ENCODE measurements at places on chromosomes 5 and 9.

GRCh38 chr5:34490506-34491250, 165.4 kb upstream of the RAI14 start:
- no peak for DNase-seq

DNA sequence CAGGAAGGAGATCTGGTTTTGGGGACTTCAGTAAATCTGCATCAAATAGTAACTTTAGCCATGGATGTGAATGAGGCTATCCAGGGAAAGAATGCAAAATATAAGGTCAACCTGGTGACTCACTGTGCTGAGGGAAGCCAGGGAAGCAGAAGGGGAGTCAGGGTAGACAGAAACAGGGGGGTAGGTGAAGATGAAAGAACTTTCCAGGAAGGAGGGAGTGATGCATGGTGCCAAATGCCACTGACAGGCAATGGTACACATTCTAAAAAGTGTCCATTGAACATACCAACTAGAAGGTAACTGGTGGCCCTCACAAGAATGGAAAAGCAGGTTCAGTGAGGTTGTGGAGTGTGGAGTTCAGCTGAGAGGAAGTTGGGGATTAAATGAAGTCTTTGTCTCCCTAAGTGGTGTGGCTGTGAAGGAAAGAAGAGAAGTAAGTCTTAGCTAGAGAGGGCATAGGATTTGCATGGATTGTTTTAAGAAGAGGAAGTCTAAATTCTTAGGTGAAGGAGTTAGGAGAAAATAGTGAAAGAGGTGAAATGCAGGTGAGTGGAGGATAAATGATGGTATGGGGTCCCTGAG, 35.5 kb downstream of the PALM2AKAP2 start:
- DNase-seq, result no peak

GRCh38 chr5:7897014-7897600, 28.2 kb downstream of the MTRR start:
- DNase-seq, result peak; percentile 14

- DNase-seq, result no peak
These were observed 11.1 kb downstream of the FAM13B start for GRCh38 chr5:138021771-138022170.

GRCh38 chr5:128572051-128572929, 34.2 kb upstream of the FBN2 start:
- no peak for DNase-seq

- DNase-seq, result no peak
These were observed 284.7 kb downstream of the GABRB2 start for GRCh38 chr5:161261668-161262323.

DNA sequence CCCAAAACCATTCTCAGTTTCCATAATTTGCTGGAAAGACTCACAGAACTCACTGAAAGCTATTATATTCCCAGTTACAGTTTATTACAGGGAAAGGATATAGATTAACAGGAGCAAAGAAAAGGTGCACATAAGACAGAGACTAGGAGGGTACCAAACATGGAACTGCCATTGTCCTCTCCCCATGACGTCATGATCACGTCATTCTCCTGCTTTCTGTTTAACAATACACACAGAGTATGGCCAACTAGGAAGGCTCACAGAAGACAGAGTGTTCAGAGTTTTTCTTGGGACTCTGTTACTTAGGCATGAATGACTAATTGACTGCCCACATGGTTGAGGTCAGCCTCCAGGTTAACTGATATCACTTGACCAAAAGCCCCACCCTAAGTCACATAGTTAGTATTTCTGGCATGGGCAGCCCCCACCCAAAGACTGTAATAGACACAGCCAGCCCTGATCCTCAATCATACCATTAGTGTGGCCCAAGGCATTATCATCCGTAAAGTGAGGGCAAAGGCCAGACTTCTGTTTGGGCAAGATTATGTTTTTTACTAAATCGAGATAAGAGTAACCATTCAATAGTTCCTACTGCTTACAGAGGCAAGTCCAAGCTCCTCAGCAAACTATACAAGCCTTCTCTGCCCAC, 353.5 kb upstream of the POU5F2 start:
- no peak for DNase-seq

DNA sequence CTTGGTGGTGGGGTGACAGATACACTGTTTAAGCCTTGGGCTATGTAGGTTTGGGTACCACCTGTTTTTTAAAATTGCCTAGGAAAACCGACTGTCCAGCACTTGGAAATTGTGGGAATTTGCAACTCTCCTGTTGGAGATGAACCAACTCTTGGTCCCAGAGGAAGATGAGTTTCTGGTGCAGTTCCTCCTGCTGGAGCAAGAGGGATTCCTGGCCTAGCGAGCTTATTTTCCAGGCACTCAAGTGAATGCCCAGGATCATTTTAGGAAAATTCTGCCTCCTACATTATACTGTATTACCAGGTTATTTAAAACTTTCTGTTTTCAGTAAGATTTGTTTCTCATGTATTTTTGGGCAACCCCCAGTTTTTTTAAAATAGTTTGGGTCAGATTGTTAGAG, 33.7 kb downstream of the AP3S1 start:
- no peak for DNase-seq

DNA sequence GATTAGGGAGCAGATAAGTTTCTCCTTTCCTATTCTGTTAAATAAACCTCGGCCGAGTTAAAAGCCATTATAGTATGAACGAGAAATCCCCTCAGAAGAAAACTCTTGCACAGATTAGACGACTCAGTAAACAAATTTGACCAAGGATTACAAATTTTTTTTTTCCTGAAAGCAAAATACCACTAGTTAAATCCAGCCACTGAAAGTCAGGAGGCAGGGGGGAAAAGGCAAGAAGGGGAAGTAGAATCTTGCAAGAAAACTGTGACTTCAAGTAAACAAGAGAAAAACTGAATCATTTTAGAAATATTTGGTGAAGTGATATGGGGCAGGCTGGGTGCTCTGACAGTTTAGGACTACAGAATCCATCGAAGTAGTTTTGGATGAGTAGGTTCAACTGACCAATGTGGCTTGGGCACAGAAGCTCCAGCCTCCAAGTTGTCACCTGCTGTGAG, 251.0 kb downstream of the DENND1A start:
- no peak for DNase-seq

DNA sequence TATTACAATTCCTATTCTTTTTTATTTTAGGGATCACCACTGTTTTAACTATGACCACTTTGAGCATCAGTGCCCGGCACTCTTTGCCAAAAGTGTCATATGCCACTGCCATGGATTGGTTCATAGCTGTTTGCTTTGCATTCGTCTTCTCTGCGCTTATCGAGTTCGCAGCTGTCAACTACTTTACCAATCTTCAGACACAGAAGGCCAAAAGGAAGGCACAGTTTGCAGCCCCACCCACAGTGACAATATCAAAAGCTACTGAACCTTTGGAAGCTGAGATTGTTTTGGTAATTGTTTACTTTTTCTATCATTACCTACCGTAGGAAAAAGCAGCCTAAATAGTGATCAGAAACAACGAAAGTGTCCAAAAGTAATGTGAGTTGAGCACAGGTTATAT, 6.4 kb downstream of the GABRA6 start:
- DNase-seq, result no peak

DNA sequence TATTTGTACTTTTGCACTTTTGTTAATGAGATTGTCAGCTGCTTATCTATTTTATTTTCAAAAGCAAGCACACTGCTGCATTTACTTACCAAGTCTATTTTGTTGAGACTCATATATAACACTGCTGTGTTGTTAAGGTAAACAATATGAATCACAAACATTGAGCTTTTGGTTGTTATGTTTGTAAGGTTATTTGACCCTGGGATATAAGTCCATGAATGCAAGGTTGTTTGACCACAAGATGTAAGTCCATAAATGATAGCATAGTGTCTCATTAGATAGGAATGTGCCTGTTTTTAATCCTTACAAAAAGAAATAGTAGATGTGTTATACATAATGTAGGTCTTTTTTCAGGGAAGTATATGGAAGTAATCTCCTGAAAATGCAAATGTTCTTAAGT, 845.9 kb downstream of the CDH9 start:
- no peak for DNase-seq

DNA sequence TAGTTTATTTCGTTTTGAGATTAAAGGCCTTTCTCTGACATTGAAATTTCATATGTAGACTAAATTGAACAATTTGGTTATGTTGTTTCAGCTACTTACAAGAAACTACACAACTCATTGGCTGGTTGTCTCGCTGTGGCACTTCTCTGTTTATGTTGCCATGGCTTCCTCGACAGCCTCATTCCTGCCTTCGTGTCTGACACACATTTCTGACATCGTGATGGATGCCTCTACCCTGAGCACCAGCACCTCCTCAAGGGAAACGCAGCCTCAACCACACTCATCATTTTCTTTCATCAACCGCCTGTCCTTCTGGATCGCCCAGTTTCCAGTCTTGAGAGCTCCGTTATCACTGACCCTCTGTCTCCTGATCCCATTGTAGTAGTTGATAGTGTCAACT, 562.8 kb downstream of the PDE4D start:
- no peak for DNase-seq

GRCh38 chr5:178817506-178817905, 42.2 kb upstream of the ZNF354B start:
- DNase-seq, result no peak

GRCh38 chr5:146699664-146700418, 178.7 kb downstream of the PPP2R2B start:
- DNase-seq, result no peak

DNA sequence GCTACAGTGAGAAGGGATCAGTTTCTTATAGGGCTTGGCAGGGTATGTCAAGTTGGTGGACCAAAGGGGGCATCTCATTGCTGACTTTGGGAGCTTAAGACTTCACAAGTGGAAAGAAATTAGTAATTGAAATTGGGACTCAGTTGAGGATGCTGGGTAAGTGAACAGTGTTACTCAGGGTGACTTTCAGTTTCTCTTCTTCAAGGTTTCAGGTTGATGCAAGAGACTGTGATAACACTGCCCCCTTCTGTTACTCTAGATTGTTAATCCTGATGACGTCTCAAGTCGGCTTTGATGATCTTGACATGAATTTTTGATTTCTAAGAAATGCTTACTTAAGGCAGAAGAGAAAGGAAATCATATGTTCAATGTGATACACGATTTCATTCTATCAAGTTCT, 21.3 kb downstream of the KCTD16 start:
- DNase-seq, result peak; percentile 84

DNA sequence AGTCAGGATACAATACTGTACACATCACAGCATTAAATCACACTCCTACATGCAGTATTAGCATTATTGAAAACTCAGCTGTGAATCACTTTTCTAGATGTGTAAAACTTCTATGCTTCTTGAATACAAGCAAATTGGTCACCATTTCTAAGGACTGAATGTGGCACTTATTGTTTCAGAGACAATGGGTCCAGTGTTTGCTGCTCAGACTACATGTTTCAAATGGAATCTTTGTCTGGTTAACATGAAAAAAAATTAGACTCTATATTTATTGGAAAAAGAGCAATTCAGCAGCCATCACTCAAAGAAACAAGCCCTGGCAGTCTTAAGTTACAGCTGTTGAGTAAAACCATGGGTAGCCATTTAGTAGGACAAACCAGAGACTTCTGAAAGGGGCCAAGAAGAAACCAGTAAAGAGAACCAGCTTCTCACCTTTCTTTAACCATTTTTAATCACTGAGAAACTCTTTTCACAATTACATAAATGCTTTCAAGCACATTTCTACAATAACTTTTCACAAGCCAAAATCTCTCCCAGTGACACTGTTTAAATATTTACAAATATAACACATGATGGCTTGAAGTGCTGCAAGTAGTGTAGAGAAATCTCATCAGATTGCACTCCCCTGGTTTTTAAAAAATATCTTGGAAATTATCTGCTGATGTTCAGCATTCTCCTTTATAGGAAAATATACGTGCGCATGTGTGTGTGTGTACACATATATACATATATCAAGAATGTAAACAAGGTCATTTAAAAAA, 35.2 kb downstream of the OR2K2 start:
- DNase-seq, result no peak

- no peak for DNase-seq
These were observed 1401.4 kb downstream of the EFNA5 start for GRCh38 chr5:106269252-106269843.

GRCh38 chr9:133619791-133620190, 10.6 kb upstream of the FAM163B start:
- peak; percentile 66 for DNase-seq

GRCh38 chr5:76601470-76601869, 21.7 kb downstream of the F2RL2 start:
- DNase-seq, result peak; percentile 56

GRCh38 chr9:72858089-72858912, 94.6 kb downstream of the ALDH1A1 start:
- DNase-seq, result no peak

DNA sequence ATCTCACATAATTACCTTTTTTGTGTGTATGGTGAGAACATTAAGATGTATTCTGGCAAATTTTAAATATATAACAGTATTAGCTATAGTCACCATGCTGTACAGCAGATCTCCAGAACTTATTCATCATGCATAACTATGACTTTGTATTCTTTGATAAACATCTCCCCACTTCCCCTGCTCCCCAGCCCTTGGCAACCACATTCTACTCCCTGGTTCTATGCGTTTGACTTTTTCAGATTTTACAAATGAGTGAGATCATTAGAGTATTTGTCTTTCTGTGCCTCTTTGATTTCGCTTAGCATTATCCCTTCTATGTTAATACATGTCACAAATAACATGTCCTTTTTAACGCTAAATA, 49.4 kb downstream of the SMC2 start:
- DNase-seq, result no peak

DNA sequence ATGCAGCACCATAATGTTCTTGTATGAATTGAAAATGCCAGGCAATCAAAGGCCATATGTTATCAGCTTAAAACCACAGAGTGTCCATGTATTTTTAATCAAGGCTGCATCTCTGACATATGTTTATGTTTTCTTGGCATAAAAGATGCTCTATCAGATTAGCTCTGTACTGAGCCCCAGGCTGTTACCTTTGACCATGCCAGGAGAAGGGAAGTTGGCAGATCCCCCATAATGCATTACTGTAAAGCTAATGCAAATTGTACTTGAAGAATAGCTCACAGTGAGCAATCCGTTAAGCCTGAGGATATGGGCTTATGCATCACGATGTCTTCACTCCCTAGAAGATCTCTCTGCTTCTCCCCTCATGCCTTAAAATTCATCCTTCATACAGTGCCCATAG, 414.4 kb downstream of the BRINP1 start:
- DNase-seq, result no peak

DNA sequence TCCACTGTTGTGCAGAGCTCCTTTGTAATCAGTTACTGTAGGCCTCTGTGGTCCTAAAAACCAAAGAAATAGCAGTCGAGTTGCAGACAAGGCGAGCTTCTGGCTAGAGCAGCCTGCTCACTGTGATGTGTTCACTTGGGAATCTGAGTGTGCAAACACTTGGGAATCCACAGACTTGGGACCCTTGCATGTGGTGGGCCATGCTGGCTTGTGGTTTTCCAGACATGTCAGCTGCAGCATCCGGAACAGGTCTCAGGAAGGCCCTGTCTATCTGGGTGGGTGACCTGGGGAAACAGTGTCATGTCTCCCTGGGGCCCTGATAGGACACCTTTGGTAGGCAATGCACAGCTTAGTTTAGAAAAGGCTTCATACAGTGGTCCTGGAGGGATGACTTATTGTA, 66.4 kb downstream of the WWC1 start:
- no peak for DNase-seq

GRCh38 chr9:130713286-130713960, 19.8 kb downstream of the EXOSC2 start:
- DNase-seq, result no peak

- DNase-seq, result no peak
These were observed 221.8 kb upstream of the RASEF start for GRCh38 chr9:83284746-83285145.

GRCh38 chr5:92795633-92796032, 785.4 kb downstream of the NR2F1-AS1 start:
- DNase-seq, result no peak
